Liver (tissue), 10 donors: ENCODE measurements at places on chromosomes 7 and 10. TPM values are rescaled to one million over a fixed set of nuclear protein-coding genes. Genes with fewer than 3 reads are reported as not detected.

- H3K36me3 ChIP-seq: no peaks in the 10 kb centered on the region
- H3K4me3 ChIP-seq: no peak overlapping the region
- H3K27me3 ChIP-seq: no peaks in the 10 kb centered on the region
These were observed 65.6 kb downstream of the CTTNBP2 start for GRCh38 chr7:117807676-117808075.

The INMT gene
- 0.84 TPM for total RNA-seq

The FOXL3 gene
- total RNA-seq: not detected

DNA sequence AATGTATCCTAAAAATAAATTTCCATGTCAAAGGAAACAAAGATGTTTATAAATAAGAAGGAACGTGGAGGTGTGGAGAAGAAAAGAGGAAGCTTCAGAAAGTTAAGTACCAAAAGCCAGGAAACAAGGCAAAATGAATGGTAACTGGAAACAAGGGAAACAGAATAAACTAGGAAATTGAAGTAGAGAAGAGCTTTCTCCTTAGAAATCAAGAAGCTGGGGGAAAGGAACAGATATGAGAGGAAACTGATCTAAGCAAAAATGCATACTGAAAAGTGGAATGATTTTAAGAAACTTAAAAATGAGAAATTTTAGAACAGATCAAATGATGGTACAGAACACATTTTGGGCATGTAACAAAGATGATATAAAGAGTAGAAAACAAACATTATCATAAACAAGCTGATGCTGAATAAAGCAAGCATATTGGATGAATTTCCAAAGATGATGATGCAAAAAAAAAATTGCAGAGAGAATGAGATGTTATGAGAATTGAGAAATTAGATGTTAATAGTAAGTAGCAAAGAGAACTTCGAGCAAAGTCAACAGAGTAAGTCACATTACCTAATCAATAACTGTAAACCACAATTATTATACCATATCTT lies 1.9 kb downstream of the BRAF start:
- DNase-seq: no peak
- H3K4me1 ChIP-seq: peaks cover 24% of the 10 kb centered on the region
- H3K27me3 ChIP-seq: no peaks in the 10 kb centered on the region
- no peaks in the 10 kb centered on the region for H3K36me3 ChIP-seq

- H3K4me3 ChIP-seq: no peak overlapping the region
These were observed 182.2 kb downstream of the SORCS1 start for GRCh38 chr10:106982268-106982667.

The CFAP46 gene
- 0.33 TPM for total RNA-seq

DNA sequence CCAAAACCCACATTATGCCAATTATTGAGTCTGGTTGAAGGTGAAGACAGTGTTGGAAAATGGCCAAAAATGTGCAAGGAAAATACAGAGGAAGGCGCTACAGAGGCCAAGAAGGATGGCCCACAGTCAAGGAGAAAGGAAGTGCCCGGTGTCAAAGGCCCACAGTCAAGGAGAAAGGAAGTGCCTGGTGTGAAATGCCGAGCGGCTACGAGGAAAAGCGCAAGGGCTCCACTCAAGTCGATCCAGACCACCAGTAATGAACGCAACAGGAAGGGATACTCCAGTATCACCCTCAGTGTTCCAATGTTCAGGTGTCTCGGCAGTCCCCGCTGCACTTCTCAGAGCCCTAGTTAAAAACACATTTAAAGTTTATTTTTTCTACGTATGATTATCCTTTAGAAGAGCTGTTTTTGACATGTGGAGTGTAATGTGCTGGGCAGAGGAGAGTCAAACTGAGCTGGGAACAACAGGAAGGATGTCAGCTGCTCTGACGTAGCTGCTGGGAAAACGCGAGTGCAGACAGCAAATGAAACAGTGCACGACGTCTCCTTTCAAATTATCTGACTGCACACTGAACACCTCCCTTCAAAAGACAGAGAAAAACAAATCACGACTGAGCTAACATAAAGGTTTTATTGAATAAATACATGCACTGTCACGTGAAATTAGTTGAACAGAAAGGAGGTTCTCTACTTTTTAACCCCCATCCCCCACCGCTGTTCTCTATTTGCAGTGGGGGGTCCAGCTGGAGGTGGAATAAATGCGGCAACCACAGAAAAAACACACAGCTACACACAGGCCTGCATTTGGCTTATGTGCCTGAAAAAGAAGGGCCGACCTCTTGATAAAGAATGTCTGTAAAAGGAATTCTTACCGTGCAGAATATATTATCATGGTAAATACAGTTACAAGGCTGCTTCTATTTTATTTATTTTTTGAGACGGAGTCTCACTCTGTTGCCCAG lies 26.1 kb upstream of the NCAPG2 start:
- DNase-seq: no peak
- H3K27ac ChIP-seq: no peak overlapping the region
- no peak overlapping the region for H3K4me3 ChIP-seq
- peaks cover 4% of the 10 kb centered on the region for H3K36me3 ChIP-seq
- H3K4me1 ChIP-seq: no peaks in the 10 kb centered on the region

The AOAH gene
- total RNA-seq: 7.2 TPM

DNA sequence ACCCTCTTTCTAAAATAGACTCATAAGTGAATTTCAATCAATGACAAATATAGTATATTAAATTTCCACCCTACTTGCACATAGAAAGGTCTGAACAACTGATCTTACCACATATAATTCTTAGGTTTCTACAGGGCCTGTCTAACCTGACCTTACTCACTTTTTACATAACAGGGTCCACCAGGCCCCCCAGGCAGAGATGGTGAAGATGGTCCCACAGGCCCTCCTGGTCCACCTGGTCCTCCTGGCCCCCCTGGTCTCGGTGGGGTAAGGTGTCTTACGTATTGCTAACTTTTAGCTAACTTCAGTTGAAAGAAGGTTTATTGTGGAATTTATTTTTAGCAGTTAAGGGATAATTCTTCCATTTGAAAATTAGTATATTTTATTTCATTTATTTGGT lies 5.3 kb downstream of the COL1A2 start:
- H3K4me1 ChIP-seq: peaks cover 3% of the 10 kb centered on the region
- no peak overlapping the region for H3K27ac ChIP-seq
- no peak overlapping the region for H3K4me3 ChIP-seq
- DNase-seq: no peak
- H3K36me3 ChIP-seq: no peaks in the 10 kb centered on the region

The PPP1R9A gene
- total RNA-seq: 4.1 TPM

DNA sequence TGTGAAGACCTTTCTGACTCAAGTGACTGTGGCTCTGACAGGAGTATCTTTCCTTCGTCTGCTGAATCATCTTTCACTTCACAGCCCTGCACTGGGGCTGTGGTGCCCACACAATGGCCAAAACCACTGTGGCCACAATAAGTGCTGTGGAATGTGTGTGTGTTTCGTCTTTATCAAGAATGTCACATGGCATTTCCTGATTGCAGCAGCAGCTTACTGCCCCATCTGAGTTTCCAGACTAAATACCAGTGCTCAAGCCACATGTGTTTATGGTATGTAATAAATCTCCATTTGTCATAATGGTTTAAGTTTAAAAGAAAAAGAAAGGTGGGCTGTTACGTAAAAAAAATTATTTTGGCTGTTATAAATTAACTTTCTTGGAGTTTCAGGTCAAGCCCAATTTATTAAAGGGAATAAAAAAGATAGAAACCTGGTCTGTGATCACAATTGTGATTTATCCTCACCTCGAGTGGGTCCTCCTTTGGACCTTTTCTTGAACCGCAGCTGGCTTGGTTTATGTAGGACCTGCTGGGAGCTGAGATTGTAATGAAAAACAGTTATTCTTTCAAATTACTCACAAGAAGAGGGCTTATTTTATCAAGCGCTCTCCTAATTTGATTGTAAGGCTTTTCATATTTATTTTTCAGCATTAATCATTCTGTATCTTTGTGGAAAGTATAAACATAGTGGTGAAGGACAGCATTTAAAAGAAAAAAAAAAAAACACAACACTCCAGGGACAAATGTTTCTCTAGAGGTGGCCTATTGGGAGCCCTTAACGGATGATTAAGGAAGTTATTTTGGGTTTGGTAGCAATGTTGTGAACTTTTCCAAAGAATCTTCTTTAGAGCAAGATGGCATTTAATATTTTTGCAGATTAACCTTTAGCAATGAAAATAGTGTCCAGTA lies 116.2 kb downstream of the LRMDA start:
- H3K27ac ChIP-seq: no peak overlapping the region
- H3K4me3 ChIP-seq: no peak overlapping the region
- DNase-seq: no peak
- no peaks in the 10 kb centered on the region for H3K36me3 ChIP-seq

The HMX3 gene
- not detected for total RNA-seq

The CPVL gene
- total RNA-seq: 12.0 TPM
